ENCODE measurements at places on chromosomes 13 and 19.

- DNase-seq: no peak
Observed at GRCh38 chr13:32243695-32244094, 71.5 kb downstream of the ZAR1L start.

GRCh38 chr13:100484702-100485101 is 103.9 kb downstream of the GGACT start:
- DNase-seq: no peak

- DNase-seq: no peak
Observed at GRCh38 chr19:3450796-3451411, 29.4 kb downstream of the SMIM24 start.

- DNase-seq: peak; percentile 10
Observed at GRCh38 chr19:35055715-35056179, 14.2 kb downstream of the HPN start.

- no peak for DNase-seq
Observed at GRCh38 chr13:110472904-110473563, 88.5 kb downstream of the RAB20 start.

- DNase-seq: no peak
Observed at GRCh38 chr13:112981451-112981850, 12.4 kb downstream of the MCF2L start.

- no peak for DNase-seq
Observed at GRCh38 chr19:36064826-36065225, 10.1 kb downstream of the WDR62 start.

GRCh38 chr13:100675661-100676129 is 1.1 kb upstream of the TMTC4 start:
- DNase-seq: no peak

DNA sequence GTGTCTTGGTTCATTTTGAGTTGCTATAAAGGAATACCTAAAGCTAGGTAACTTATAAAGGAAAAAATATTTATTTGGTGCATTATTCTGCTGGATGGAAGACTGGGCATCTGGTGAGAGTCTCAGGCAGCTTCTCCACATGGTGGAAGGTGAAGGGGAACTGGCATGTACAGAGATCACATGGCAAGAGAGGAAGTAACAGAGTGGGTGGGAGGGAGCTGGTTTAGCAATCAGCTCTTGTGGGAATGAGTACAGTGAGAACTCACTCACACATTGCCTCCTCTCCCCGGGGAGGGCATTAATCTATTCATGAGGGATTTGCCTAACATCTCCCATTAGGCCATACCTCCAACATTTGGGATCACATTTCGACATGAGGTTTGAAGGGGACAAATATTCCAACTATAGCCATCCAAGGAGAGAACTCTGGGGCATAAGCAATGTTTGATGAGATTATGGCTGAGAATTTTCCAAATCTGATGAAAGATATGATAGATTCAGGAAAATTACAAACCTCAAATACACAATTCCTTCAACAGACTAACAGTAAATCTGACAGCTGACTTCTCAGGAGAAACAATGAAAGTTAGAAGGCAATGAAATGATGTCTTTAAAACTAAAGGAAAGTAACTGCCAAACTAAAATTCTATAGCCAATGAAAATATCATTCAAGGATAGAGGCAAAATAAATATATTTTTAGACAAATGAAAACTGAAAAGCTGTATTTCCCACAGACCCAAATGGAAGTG is 52.5 kb downstream of the MTUS2 start:
- no peak for DNase-seq

DNA sequence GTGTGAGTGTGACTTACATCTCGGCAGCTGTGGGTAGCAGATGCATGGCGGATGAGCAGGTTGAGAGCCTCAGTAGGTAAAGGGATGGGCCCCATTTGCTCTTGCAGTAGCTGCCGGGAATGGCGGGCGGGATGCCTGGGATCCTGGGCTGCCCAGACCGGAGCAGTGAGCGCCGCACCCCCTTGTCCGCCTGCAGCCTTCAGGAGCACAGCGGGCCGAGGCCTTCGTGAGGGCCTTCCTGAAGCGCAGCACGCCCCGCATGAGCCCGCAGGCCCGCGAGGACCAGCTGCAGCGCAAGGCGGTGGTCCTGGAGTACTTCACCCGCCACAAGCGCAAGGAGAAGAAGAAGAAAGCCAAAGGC is 4.1 kb downstream of the POP4 start:
- no peak for DNase-seq

- DNase-seq: no peak
Observed at GRCh38 chr13:110014719-110015118, 228.3 kb upstream of the IRS2 start.

- peak; percentile 94 for DNase-seq
Observed at GRCh38 chr19:39406656-39407409, at the start of gene ZFP36. TSS of gene ZFP36 (plus strand) at chr19:39406847. CDS start at chr19:39406905, 58 bp downstream.

GRCh38 chr13:99406799-99407201 is 94.5 kb upstream of the TM9SF2 start:
- DNase-seq: no peak

GRCh38 chr13:106752584-106753170 is 184.7 kb upstream of the ARGLU1 start:
- no peak for DNase-seq

DNA sequence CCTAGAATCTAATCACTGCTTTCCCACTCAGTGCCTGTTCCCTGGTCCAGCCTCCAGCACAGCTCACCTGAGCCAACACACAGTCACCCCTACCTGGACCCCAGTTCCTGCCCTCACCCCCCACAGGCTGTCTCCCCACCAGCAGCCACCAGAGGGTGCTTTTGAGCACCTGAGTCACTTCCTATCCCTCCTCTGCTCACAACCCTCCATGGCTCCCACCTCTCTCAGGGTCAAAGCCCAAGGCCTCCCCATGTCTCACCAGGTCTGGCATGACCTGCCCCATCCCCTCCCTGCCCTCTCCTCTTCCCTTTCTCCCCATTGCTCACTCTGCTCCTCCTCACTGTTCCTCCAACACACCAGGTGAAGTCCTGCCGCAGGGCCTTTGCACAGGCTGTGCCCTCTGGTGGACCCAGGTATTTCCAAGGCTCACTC is 7.1 kb upstream of the DPP9 start:
- peak; percentile 76 for DNase-seq

GRCh38 chr19:2235381-2236063 is 607 bp downstream of the PLEKHJ1 start:
- peak; percentile 22 for DNase-seq

DNA sequence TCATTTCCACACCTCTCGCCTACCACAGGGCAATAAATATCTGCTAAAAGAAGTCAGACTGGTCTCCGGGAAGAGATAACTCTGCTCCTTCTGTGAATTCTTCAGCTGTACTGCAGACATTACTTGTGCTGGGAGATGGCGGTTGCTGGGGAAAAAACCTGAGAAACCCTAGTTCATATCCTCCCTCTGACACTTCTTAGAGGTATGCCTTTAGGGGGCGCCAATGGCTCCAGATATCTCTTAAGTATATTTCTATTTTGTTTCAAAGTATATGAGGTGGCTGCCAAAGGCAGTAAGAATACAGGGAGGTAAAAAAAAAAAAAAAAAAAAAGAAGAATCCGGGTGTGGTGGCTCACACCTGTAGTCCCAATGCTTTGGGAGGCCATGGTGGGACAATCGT is 175.2 kb downstream of the PAN3 start:
- DNase-seq: no peak

- DNase-seq: no peak
Observed at GRCh38 chr13:108779308-108779707, 149.9 kb downstream of the MYO16 start.

DNA sequence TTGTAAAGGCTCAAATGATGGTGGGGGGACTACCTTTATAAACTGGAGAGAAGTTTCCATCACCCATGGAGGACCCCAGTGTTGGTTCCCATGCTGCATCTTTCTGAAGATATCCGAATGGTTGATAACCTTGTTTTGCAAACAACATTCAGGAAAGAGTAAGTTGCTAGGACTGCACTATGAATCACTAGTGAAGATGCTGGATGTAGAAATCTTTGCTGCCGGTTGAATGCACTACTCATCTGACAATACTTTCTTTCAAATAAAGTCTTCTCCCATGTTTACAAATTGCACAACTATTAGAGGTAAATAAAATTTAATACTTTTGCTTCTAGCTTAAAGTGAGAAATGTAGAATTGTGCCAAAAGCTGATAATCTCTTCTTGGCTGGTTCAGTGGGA is 198.4 kb upstream of the SLITRK6 start:
- DNase-seq: no peak

GRCh38 chr19:10660346-10660745 is 6.2 kb downstream of the ILF3 start:
- DNase-seq: no peak

GRCh38 chr13:70623239-70623638 is 515.0 kb upstream of the KLHL1 start:
- DNase-seq: no peak

- DNase-seq: no peak
Observed at GRCh38 chr19:46452186-46452585, 19.2 kb downstream of the PNMA8A start.

GRCh38 chr13:60629158-60629557 is 232.1 kb downstream of the TDRD3 start:
- no peak for DNase-seq

DNA sequence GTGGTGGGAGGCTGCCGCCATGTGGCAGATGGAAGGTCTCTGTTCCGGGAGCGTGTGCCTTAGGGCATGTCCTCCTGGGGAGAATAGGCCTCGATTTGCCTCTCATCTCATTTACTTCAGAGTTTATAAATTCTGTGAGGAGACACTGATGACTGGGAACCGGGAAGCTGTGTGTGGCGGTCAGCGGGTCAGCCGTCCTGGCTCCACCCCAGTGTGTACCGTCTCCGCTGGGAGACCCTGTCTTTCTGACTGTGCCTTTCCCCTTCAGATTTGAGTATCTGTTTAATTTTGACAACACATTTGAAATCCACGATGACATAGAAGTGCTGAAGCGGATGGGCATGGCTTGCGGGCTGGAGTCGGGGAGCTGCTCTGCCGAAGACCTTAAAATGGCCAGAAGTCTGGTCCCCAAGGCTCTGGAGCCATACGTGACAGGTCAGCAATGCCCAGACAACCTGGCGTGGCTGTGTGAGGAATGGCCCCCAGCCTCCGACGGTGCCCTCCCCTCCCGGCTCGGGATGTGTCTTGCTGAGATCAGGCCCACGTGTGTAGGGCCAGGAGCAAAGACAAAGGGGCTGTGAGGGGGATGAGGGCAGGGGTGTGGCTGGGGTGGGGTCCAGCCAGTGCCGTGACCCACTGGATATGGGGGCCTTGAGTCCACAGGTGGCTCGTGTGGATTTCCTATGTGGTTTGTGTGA is 21.6 kb downstream of the ATP4B start:
- no peak for DNase-seq

- peak; percentile 33 for DNase-seq
Observed at GRCh38 chr19:42175952-42176648, 41.4 kb downstream of the DEDD2 start.

GRCh38 chr13:75482070-75482819 is at the start of gene TBC1D4:
TSS of gene TBC1D4 (minus strand) at chr13:75482169. CDS start at chr13:75481767, 402 bp downstream.
- peak; percentile 60 for DNase-seq

- DNase-seq: no peak
Observed at GRCh38 chr13:41942462-41943094, 18.3 kb downstream of the VWA8 start.

GRCh38 chr19:48171710-48172109 is 1.2 kb downstream of the ZSWIM9 start:
- no peak for DNase-seq
